ENCODE measurements at places on chromosomes 3 and 15.

DNA sequence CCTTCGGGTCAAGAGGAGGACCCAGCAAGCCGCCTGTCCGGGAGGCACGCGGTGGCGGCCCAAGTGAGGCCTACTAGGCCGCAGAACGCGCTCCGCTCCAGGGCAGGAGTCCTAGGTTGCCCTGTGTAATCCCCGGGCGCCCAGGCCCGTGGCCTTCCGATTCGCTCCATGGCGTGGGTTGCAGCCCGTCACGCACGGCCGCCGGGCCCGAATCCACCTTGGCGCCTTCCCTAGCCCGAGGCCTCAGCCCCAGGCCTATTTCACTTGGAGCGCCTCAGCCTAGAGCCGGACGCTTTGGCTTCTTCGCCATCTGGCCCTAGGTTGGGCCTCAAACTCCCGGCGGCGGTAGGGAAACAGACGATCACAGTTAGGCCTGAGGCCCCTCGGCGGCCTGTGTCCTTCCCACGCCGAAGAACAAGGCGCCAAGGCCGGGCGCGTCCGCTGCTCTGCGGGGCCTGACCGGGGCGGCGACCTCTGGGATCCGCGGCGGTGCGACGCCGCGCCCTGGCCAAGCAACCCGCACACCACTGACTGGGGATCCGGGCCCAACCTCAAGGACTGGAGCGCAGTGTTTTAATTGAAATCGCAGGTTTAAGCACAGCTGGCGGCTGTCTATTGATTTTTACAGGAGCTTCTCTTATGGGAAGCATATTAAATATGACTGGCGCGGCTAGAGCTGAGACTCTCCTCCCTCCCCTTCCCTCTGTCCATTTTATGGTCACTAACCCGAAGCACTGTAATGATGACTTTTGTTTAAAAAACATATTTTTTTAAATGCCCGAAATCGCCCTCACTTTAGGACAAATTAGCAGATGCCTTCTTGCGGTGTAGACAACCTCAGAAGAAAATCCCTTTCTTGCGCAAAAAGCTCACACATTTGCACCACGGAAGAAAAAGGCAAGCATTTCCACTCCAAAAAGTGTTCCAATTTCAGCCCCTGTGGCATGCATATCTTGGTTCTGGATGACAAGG lies 3.8 kb upstream of the FEZF2 start:
- DNase-seq: no peak

DNA sequence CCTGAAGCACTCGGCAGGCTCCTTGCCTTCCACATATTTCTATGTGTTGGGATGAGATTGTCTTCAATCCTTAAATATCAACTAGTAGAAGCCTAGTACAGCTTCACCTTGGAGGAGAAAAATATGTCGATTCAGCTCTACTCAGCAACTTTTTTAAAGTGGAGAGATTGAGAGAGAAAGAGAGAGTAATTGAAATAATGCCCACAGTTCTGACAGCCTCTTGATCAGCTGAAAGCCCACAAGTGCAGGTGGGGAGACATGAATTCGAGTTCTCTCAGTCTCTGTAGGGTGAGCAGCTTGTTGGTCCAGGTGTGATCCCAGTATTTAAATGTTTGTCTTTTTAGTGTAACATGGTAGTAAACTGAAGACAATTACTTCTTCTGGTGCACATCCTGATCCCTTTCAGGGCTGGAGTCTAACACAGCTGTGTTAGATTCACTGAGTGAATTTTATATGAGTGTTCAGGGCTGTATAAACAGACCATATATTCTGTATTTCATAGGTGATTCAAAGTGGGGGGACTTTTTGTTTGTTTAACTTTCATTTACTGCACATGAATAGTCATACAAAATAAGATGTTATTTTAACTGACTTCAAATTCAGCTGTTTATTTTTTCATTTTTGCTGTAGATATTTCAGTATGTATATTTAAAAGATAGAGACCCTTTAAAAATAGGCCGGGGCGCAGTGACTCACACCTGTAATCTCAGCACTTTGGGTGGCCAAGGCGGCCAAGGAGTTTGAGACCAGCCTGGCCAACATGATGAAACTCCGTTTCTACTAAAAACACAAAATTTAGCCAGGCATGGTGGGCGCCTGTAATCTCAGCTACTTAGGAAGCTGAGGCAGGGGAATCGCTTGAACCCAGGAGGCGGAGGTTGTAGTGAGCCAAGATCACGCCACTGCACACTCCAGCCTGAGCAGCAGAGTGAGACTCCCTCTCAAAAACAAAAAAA lies 64.0 kb downstream of the ST6GAL1 start:
- DNase-seq: no peak

- no peak for DNase-seq
Observed at GRCh38 chr3:32456429-32457130, 46.1 kb downstream of the CMTM6 start.

DNA sequence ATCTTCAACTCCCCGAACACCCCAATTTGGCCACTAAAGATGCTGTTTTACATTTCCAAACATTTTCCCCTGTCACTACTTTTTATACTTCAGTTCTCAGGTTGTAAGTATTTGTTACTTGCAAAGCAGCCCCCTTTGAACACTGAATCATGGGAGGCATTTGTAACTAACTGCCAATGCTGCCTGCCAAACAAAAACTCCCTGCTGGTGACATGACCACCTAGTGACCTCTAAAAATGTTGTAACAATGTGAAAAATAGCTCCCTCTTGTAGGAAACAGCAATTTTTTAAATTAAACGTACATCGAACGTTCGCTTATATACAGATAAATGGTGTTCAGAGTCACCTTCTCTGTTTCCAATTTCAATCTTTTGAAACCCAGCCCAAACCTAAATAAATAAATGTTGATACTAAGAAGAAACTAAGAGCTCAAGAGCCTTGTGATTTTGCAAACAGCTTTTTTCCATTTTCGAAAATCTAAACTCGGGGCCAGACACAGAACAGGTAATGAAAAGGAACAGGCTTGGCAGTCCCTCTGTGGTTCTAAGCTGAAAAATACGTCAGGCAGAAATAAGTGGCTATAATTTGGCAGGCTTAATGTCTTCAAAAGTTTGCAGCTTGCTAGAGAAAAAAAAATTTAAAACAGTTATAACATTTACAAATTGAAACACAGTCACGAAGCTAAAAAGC lies 268.6 kb upstream of the WNT5A start:
- no peak for DNase-seq

GRCh38 chr3:58003093-58003492 lies 5.1 kb upstream of the FLNB start:
- no peak for DNase-seq

DNA sequence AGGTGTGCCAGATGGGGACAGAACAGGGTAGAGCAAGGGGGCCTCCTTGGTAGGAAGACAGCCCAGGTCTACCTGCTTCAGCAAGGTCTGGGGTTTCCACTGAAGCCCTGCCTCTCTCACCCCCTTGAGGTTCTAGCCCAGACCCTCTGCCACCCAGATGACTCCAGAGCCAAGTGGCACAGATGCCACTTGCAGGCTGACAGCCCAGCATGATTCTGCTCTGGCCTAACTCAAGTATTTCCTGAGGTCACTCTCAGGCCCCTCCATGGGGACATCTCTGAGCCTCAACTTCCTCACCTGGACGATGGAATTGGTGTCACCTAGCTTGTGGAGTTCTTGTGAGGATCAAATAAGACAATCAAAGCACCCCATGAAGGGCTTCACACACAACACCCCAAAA lies 23.9 kb downstream of the PLXNB1 start:
- DNase-seq: no peak

- peak; percentile 72 for DNase-seq
Observed at GRCh38 chr3:46909535-46910161, 32.1 kb downstream of the PTH1R start.

DNA sequence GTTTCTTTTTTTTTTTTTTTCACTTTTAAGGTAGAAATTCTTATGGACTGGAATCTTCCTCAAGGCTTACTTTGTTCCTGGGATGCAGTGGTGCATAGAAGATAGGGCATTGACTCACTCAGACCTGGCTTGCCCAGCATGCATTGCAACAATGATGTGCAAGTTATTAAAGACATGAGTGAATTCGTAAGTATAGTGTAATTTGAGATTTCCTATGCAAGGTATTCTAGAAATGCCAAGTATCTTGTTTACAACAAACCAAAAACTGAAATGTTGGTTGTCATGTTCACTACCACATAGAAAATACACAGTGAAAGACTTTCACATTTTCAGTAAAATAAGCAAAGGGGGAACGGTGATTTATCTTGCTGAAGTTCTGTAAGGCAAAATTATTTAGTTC lies 56.5 kb upstream of the FNDC3B start:
- no peak for DNase-seq

GRCh38 chr3:165195241-165195639 lies 944 bp downstream of the SLITRK3 start:
- no peak for DNase-seq
